ENCODE measurements at places on chromosomes 16 and 17.

DNA sequence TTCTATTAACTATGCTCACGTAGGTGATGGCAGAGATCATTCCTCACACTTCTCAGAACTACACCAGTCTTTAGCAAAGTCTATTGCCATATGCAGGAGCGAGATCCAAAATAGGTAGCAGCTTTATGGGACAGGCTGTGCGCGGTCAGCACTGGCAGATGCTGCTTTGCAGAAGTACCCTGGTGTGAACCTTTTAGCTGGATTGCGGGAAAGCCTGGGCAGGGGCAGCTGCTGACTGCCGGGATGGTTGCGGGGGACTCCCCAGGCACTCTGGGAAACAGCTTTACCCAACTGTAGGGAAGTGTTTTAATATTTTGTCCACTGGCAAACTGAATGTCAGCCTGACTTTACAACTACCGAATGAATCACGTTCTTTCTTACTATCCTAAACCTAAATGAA lies 251.3 kb downstream of the HS3ST3A1 start:
- no peak for DNase-seq

DNA sequence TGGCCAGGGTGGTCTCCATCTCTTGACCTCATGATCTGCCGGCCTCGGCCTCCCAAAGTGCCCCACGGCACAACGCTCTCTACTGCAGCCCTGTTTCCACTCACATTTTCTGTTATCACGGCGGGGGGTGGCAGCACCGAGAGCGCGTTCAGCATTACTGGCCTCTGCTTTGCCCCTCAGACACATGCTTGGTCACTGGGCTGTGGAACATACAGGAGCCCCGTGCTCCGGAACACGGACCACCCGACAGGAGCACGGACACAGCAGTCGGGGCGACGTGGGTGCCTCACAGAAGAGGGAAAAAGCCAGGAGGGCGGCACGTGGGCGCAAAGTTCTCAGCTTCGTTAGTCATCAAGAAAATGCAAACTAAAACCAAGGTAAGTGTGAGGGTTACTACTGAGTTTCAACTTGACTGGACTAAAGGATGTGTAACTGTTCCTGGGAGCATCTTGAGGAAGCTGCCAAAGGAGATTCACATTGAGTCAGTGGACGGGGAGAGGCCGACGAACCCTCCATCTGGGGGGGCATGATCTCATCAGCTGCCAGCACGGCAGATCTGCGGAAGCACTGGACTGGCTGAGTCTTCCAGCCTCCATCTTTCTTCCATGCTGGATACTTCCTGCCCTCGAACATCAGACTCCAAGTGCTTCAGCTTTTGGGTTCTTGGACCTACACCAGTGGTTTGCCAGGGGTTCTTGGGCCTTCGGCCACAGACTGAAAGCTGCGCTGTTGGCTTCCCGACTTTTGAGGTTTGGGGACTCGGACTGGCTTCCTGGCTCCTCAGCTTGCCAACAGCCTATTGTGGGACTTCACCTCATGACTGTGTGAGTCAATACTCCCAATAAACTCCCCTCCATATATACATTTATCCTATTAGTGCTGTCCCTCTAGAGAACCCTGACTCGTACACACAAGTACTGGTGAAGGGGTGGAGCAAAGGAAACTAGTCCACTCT lies 106.8 kb downstream of the ZNF778 start:
- DNase-seq: peak; percentile 82

GRCh38 chr17:79627766-79628690 lies 17.2 kb upstream of the RBFOX3 start:
- no peak for DNase-seq

GRCh38 chr17:81018044-81018802 lies 16.7 kb upstream of the BAIAP2 start:
- DNase-seq: peak; percentile 72

GRCh38 chr17:74671031-74671771 lies 41.5 kb downstream of the CD300LF start:
- DNase-seq: peak; percentile 83

GRCh38 chr17:73638556-73638955 lies 5.7 kb downstream of the SDK2 start:
- DNase-seq: no peak

- DNase-seq: peak; percentile 19
Observed at GRCh38 chr16:49889725-49890397, 33.9 kb upstream of the ZNF423 start.

DNA sequence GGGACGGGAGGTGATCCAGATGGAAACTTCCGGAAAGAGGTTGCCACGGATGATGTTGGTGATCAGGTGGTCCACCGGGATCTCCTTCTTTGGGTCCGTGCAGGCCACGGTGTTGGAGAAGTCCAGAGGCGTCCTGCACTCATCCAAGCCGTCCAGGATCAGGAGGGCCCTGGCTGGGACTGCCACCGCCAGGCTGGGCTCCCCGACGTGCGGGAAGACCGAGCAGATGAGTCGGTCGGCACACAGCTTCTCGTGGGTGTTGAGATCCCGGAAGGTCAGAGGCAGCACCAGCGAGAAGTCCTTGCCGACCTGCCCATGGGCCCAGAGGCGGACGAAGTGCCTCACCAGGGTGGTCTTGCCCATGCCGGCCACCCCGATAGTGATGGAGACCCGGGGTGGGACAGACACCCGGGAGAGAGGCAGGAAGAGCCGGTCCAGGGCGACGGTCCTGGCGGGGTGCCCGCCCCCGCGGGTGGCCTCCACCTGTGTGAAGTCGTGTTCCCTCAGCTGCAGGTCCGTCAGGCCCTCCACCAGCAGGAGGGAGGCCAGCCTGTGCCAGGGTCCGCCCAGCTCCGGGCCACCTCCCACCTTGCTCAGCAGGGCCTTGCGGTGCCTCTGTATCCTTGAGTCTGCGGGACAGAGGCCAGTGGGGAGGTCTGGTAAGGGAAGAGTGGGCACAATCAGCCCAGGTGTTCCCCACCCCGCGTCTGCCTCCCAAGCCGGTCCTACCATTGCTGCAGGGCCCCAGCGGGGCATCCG lies 12.9 kb downstream of the NLRC3 start:
- DNase-seq: no peak

GRCh38 chr16:72128701-72129100 lies 35.1 kb downstream of the DHX38 start:
- no peak for DNase-seq

DNA sequence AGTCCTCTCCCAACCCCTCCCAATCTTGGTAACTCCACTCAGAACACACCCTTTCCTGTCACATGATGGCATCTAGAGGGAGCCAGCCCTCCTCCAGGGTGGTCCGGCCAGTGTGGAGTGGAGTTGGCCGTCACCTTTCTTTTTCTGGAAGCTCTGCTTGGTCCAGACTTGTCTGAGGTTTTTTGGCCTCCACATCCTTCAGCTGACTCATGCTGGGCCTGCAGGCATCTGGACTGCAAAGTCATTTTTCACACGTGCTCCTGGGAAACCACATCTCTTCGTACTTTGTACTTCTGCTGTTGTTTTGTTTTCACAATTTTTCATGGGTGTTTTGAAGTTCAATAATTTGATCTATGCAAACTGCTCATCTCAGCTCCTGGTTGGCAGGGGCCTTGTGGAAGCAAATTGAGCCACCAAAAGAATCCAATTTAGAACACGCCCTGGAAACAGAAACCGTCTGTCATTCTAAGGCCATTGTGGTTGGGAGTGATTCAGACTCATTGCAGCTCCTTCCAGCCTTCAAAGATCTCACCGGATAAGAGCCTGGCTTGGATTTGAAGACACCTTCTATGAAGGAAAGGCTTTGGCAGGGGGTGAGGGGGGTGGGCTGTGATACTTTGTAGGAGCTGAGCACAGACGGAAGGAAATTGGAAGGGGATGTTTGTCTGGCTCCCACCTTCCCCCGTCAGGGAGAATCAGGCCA lies 42.4 kb upstream of the NF1 start:
- DNase-seq: peak; percentile 98

DNA sequence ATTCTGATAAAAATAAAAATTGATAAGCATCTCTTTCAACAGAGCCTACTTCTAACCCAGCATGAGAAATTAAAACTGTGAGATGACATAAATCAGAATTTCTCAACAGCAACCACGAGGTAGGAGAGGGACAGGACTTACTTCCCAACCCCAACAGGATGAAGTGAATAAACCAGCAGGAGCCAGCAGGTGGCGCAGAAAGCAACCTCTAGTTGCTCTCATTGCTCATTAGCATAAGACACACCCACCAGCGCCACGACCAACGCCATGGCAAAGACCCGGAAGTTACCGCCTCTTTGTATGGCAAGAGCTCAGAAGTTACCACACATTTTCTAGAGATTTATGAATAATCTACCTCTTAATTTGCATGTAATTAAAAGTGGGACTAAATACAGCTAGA lies 189.4 kb upstream of the CDH8 start:
- DNase-seq: peak; percentile 1

- no peak for DNase-seq
Observed at GRCh38 chr17:37066322-37067255, 117.8 kb downstream of the AATF start.

- no peak for DNase-seq
Observed at GRCh38 chr16:9203956-9204355, 112.5 kb downstream of the HAPSTR1 start.

GRCh38 chr17:72136692-72137091 lies 15.9 kb downstream of the SOX9 start:
- peak; percentile 62 for DNase-seq

DNA sequence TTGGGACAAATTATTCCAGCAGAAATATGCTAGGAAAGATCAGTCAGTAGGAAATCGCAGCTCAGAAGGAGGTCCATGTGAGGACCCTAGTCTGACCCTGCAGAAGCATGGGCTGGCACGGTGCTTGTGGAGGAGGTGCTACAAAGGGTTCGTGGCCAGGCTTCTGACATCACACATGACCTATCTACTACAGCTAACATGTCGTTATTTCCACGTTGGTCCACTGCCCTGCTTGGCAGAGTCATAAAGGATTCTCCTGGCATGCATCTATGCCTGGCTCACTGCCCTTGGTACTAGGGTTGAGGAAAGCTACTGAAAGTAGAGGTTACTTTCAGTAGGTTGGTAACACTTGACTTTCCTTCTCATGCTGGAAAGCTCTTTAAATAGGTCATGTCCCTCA lies 118.1 kb upstream of the SHISA6 start:
- DNase-seq: no peak

GRCh38 chr16:69171325-69172084 lies 15.5 kb upstream of the SNTB2 start:
- no peak for DNase-seq

GRCh38 chr16:76278980-76279379 lies 1.8 kb downstream of the CNTNAP4 start:
- DNase-seq: peak; percentile 3

DNA sequence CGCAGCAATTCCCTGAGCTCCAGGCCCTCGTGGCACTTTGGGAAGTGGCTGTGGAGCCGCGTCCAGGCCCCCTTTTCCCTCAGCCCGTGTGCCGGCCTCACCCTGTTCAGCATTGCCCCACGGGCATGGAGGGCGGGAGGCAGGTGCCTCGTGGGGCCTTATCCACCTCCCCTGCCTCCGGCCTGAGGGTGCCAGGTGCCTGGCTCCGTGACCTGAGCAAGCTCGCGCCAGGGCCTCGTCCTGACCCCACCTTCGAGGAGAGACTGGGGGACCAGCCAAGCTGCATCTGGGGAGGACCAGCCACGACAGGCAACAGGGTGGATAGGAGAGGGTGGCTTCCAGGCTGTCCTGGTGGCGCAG lies 27.0 kb upstream of the AATK start:
- DNase-seq: no peak

DNA sequence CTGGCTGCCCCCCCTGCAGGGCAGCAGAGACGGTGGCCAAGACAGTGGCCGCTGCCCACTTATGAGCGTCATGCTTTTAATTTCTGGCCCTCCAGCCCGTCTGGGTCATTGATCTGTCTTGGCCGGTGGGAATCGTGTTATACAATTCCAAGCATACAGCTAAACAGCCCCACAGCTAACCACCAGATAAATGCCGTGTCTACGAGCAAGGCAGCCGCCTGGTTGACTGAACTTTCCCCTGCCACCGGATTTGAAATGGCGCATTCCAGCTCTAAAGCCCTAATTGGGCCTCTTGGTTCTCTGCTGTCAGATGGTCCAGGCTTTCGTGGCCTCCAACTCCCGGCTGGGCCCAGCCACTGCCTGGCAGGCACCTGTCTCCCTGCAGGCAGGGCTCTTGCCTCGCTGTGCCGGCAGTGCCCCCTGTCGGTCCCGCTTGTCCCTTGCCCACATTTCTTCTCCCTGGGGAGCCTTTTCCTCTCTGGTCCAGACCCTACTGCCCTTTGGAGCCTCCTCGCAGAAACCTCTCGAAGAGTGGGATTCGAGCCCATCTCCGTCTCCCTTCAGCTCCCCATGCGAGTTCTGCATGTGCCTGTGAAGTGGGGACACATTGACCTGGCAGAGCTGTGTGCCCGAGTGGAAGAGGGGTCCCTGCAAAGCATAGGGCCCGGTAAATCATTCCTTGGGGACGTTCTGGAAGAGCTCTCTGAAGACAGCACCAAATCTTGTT lies 1.8 kb upstream of the RBFOX3 start:
- DNase-seq: peak; percentile 13

DNA sequence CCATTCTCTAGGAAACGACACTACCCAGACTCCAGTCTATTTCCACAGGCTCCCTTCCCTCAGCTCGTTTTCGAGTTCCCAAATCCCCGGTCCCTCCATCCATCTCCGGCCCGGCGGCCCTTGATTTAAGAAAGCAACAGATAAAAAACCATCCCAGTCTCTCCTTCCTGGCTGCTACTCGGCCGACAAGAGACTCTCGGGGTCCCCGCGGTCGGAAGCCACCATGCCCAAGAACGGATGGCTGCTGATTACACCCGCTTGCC lies 182 bp downstream of the RPL26 start:
- DNase-seq: no peak

DNA sequence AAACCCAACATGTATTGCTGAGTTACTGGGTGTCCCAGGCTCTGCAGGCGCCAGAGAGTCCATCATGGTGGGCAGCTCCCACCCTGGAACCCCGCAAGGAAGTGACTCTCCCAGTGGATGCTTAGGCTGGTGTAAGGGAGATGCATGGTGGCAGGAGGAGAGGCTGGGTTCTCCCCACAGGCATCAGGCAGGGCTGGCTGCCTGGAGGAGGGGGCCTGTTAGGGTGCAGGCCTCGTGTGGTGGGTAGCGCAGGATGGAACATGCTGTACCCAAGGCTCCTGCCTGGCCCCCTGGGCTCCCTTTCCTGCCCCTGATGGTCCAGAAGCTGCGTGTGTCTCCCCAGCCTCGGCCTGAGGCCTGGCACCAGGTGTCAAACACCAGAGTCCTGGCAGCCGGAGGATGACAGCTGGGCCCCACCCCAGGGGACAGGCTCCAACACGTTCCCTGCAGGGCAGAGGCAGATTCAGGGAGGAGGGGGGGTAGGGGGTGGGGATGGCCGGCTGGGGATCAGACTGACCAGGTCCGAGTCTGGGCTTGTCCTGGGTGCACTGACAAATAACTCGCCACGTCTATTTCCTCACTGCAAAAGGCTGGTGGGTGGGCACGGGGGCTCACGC lies 40.2 kb upstream of the CIBAR2 start:
- no peak for DNase-seq

GRCh38 chr16:61419791-61420190 lies 616.4 kb downstream of the CDH8 start:
- DNase-seq: no peak

DNA sequence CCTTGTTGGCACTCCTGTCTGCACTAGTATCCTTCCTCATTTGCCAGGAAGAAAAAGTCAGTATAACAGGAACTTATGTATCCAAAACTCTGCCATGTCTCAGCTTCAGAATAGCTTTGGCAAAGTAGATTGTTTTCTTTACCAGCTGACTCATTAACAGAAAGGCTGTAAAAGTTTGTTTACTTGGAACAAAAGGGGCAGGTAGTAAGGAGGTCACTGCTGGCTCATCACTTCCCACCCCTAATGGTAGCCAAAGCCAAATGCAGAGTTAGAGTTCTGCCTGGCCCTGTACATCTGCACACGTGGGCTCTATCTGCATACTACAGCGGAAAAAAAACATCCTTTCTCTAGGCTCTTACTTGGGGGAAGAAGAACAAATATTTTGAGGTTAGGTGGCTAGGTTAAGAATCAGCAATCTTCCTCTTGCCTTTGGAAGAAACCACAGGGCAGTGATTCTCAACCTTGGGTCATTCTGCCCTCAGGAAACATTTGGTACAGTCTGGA lies 90.9 kb upstream of the BCAR1 start:
- peak; percentile 85 for DNase-seq

Data from choroid plexus epithelial cell (primary cell).